ENCODE measurements at places on chromosomes 1 and 21.
A peak's percentile ranks its signal among the peaks of the same experiment; 100 is the strongest.

GRCh38 chr1:69534829-69535228 is 32.9 kb upstream of the LRRC7 start:
- no peak for DNase-seq

DNA sequence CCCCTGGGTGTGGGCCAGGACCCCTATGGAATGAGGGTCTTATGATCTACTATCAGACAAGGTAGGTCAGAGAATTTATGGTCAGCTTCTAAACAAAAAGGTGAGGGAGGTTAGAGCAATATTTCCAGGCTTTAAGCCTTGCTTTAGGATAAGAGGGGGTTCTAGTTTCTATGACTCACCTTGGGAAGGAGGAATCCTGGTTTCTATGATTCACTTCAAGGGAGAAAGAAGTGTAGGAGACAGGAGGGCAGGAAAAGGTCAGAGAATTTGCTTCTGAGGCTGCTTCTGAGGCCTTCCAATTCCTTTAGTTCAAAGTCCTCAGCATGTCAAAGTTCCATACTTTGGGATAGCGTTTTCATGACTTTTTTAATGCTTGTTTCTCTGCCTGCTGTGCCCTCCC is 35.2 kb downstream of the RGL1 start:
- DNase-seq, result no peak

GRCh38 chr1:19577036-19577435 is 67.1 kb upstream of the NBL1 start:
- no peak for DNase-seq

DNA sequence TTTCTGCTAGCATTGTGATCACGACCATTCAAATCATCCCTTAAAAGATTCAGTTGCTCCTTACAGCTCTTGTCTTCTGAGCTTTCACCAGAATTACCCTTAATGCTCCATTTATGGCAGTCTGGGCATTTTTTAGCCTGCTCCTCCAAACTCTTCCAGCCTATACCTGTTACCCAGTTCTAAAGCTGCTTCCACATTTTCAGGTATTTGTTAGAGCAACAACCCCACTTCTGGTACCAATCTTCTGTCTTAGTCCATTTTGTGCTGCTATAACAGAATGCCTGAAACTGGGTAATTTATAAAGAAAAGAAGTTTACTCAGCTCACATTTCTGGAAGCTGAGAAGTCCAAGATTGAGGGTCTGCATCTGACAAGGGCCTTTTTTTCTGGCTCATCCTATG is 17.2 kb downstream of the MYBPH start:
- no peak for DNase-seq

GRCh38 chr21:27301220-27301619 is 334.3 kb upstream of the ADAMTS5 start:
- DNase-seq, result no peak

- DNase-seq, result peak; percentile 97
These were observed at the start of gene PBXIP1 for GRCh38 chr1:154955718-154956543. PBXIP1 (minus strand) TSS chr1:154956099; CDS start chr1:154953721, 2,378 bp downstream.
